CD4-positive, CD25-positive, alpha-beta regulatory T cell (primary cell): ENCODE measurements at places on chromosomes 12 and 14. TPM values are rescaled to one million over a fixed set of nuclear protein-coding genes. Genes with fewer than 3 reads are reported as not detected.

GRCh38 chr14:64580467-64580866, 30.7 kb downstream of the PPP1R36 start:
- no peak for DNase-seq

- no peak for DNase-seq
Measured at GRCh38 chr12:119826661-119827445, 50.3 kb downstream of the CIT start.

The LMO3 gene
- not detected for polyA plus RNA-seq

The ZNF891 gene
- 0.75 TPM for polyA plus RNA-seq

GRCh38 chr12:131927110-131928079, 1.7 kb upstream of the PUS1 start:
- DNase-seq = no peak

The KRT77 gene
- not detected for polyA plus RNA-seq

- DNase-seq = peak; percentile 4
Measured at GRCh38 chr12:22287776-22288621, 46.5 kb downstream of the ST8SIA1 start.

DNA sequence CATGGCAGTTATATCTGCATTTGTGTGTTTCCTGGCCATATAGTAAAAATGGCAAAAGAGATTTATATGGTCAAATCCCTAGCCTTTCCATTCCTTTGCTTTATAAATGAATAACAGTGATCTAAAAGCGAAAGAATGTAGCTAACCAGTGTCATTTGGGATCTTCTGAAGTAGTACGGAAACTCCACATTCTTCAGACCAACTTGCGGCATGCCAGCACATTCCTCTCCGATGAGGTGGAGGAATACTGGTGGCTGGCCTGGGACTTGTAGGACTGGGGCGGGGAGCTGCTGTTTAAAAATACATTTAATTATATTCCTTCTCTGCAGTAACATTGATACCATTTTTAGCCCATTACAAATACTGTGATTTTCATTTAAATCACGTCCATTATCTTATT, 85.3 kb downstream of the SAMD4A start:
- DNase-seq = no peak

- no peak for DNase-seq
Measured at GRCh38 chr12:39329018-39329417, 113.9 kb downstream of the KIF21A start.

DNA sequence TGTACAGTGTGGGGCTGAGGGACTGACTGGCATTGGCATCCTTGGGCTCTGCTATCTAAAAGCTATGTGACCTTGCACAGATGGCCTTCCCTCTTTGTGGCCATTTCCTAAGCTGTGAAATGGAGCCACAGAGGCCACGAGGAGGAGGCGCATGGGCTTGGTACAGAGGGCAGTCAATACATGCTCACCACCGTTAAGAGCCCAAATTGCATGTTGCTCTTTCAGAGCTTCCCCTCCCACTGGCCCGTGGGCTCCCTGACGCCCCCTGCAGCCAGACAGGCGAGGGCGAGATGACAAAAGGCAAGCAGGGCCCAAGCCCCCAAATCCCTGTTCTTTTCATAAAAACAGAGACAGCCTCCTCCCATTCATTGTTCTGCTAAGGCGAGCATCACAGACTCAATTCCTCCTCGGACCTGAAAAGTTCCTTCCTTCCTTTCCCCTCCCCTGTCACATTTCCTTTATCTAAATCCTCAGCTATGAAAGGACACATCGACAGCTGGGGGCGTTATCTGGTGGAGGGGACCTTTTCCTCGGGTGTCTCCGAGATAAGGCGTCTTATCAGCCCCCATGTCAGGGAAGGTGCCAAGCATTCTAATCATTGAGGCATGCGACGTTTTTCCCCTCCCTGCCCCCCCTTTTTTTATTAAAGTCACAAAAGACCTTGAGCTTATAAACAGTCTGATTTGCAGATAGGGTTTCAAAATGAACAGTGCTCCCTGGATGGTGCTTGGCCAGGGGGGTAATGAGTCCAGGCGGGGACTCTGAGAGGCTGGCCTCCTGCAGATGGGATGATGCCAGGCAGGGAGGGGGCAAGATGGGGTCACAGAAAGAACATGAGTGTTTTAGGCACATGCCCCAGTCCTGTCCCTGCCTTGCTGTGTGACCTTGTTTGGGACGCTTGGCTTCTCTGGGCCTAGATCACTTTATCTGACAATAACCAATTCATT, 26.4 kb downstream of the FAM222A start:
- no peak for DNase-seq

- no peak for DNase-seq
Measured at GRCh38 chr12:70966046-70966445, 45.5 kb upstream of the PTPRR start.

The B4GALNT1 gene
- not detected for polyA plus RNA-seq

DNA sequence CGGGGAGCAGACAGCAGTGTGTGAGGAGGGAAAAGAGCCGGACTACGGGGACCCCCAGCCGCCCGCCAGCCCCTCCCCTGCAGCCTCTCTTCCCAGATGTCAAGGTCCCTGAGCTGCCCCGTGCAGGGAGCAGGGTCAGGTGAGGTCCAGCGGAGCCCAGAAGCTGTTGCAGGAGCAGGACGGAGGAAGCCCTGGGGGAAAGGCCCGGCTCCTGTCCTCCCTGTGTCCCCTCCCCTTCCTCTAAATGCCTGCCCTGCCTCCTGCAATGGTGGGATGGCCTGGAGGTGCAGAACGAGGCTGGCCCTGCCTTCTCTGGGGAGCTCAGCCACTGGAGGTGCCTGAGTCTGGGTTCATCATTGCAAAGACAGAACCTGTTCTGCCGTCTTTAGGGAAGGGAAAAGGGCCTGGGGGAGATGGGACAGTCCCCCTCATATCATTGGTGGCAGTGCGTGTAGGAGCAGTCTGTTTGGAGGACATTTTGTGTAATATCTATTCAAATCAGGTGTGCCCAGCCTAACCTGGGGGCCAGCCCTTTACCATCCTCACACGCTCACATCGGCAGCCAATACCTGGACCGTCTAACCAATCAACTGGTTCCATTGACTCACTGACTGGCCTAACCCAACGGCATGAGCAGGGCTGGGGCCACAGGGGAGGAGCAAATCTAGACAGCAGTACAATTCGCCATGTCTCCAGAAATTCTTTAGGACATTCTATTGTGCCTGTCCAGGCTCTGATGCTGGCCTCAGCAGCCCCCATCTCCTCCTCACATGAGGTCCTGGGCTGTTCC, 364.1 kb upstream of the SFSWAP start:
- DNase-seq = no peak

DNA sequence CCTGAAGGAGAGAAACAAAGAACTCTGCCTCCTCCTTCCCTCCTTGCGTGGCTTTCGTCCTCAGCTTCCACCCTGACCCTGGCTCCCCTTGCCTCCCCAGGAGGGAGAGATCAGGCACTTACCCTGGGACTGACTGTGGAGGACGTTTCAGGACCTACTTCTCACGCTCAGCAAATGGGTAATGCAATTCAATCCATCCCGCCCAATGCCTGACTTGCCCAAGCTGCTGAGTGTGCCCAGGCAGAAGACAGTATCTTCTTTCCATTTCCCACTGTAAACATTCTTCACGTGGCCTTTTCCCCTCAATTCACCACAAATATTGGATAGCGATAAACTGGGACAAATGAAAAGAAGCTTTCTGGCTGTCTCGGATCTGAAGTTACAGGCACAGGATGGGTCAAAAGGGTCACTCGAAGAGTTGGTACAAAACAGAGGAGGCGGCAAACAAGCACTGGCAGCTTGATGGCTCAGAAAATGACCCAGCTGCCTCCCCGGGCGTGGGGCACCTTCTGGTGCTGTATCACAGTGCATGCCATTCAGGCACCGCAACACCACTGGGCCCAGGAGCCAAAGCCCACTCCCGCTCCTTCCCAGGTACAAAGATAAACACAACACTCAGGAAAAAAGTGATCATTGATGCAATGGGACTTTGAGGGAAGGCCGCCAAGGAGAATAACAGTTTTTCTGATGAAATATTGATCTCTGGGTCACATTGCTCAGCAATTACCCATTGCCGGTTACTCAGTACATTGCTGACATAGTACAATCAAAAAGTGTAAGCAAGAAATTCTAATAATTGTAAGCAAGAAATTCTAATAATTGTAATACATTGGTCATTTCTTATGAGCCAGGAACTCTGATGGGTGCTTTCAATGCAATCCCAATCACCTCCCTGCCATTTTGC, 65.8 kb downstream of the TRIM9 start:
- no peak for DNase-seq

DNA sequence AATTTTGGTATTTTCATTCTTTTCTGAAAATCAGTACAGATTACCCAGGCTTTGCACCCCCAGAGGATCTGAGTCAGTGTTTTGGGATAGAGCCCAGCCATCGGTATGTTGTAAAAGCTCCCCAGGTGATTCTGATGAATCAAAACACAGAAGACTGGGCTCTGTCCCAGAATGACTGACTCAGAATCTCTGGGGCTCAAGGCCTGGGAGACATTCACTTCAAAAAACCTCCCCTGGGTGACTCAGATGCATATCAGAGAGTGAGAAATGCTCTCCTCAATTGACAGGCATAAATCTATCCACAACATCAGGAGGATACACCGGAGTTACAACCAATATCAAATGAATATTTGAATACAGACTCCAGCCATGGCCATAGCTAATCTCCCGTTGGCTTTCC, 32.6 kb downstream of the SLC35F4 start:
- DNase-seq = no peak

DNA sequence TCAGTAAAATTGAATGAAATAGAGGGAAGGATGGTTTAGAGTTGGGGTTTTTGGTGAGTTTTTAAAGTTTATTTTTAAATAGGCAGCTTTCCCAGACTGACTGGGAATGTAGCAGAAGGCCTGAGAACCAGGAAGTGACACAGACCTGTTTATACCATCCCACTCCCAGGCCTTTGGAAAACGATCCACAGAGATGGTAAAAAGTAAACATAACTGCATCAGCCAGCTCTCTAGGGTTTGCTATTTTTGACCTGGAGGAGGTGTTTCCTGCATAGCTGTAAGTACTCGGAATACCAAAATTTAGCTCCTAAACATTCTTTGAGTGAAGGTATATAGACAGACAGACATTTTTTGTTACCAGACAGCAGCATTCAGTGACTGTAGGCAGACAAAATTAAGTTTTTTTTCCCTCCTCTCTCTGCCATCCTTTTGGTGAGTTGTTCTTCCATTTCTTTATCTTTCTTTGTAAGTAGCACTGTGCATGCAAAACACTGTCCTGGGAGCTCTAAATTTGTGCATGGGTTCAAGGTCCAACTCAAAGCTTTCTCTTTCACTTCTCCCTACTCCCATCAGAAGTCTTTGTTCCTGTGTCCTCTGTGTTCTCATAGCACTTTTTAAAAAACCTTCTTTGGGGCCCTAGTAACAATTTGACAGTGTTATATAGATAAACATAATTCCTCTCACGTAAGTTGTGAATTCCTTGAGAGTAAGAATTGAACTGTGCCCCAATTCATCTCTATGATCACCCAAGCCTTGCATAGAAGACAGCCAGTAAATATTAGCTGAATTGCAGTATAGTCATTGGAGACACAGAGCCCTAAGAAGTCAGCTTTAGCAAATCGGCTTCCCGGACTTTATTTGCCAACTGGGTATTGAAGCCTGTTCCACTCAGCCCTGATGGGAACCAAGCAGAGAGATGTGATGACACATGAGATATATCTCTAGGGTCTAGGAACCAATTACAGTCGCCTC, 37.4 kb downstream of the SUSD6 start:
- no peak for DNase-seq

DNA sequence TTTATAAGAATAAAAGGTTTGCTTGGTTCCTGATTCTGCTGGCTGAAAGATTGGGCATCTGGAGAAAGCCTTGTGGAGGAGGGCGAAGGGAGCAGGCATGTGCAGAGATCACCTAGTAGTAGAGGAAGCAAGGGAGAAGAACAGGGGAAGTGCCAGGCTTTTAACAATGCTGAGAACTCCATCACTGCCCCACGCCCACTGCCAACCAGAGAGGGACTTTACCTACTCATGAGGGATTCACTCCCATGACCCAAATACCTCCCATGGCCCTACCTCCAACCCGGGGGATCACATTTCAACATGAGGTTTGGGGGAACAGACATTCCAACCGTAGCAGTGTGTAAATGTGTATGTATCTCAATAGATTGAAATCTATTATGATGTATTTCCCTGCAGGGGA, 360.3 kb downstream of the GLT1D1 start:
- no peak for DNase-seq

DNA sequence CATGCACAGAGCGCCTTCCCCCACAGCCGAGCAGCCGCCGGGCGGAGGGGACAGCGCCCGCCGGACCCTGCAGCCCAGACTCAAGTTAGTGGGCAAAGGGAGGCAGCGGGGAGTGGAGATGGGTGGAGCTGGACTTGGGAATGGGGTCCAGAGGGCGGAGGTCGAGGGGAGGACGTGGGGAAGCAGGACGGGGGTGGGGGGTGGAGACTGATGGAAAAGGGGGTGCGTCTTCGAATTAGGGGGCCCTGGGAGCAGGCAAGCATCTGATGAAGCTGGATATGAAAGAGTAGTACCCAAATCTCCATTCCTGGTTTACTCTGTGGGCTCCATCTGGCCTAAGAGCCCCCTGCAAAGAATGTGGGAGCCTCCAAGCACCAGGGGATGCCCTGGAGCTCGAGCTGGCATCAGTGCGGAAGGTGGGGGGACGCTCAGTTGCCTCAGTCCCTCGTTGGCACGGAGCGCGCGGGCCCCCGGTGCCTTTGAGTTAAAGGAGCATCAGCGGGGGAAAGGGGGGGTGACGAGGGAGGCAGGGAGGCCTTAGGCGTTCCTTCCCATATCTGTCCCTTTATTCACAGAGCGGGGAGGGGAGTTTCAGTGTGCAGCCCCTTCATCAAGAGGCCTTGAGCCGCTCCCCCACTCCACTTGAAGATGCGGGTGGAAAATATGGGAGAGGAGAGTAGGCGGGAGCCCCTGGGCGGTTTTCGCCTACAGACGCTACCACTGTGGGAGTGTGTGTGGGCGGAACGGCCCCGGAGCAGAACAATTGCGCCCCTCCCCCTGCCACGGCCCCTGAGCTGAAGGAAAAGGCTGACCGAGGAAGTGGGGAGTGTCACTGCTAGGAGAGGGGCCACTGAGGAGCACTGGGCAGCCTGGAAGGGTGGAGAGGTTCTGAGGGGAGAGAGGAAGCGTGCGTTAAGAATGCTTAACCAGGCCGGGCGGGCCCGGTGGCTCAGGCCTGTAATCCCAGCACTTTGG, 644 bp downstream of the NAB2 start:
- DNase-seq = peak; percentile 44

- DNase-seq = no peak
Measured at GRCh38 chr14:43900173-43900655, 606.9 kb downstream of the FSCB start.

The HOXC12 gene
- polyA plus RNA-seq = not detected

DNA sequence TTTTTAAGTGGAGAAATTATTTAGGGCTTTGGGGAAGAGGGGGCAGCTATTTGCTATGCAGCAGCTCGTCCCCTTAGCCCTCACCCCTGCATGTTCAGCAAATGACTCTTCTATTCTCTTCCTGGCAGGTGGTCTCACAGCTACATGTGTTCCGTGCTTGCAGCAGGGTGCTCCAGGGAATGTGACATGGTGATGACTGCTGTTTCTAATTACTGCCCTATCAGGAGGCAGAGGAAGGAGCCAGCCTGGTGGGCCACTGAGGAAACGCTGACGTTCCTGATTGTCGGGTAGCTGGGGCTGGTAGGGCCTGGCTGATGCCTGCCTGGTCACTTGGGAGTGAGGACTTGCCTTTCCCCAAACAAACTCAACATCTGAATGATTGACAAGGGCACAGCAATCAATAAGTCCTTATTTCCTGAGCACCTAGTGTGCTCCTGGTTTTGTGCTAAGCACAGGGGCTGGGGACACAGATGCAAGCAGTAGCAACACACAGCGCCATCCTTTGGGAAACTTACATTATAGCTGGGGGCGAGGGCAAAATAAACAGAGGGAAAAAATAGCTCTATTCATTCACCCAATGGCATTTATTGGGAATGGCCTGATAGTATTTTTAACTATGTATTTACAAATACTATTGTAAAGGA, 377.8 kb downstream of the FUT8 start:
- no peak for DNase-seq
